MG63 (cell line): ENCODE measurements at places on chromosomes 11 and 22. TPM values are rescaled to one million over a fixed set of nuclear protein-coding genes. Genes with fewer than 3 reads are reported as not detected.

DNA sequence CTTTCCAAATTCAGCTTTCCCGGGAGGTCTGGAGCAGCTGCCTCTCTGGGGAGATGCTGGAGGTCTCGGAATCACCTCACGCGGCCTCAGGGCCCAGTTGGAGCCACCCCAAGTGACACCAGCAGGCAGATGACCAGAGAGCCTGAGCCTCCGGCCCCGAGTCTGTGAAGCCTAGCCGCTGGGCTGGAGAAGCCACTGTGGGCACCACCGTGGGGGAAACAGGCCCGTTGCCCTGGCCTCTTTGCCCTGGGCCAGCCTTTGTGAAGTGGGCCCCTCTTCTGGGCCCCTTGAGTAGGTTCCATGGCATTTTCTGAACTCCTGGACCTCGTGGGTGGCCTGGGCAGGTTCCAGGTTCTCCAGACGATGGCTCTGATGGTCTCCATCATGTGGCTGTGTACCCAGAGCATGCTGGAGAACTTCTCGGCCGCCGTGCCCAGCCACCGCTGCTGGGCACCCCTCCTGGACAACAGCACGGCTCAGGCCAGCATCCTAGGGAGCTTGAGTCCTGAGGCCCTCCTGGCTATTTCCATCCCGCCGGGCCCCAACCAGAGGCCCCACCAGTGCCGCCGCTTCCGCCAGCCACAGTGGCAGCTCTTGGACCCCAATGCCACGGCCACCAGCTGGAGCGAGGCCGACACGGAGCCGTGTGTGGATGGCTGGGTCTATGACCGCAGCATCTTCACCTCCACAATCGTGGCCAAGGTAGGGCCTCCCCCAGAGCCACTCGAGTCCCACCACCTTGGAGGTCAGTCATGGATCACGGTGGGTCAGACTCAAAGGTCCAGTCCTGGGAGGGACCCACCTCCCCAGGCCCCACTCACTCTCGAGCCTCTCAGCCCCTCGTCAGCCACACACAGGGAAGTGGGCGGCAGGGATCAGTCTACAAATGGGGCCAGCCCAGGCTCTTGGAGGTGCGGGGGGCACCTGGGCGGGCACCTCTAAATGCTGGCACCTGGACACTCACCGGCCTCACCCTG is 525 bp downstream of the SLC22A12 start:
- DNase-seq: no peak

DNA sequence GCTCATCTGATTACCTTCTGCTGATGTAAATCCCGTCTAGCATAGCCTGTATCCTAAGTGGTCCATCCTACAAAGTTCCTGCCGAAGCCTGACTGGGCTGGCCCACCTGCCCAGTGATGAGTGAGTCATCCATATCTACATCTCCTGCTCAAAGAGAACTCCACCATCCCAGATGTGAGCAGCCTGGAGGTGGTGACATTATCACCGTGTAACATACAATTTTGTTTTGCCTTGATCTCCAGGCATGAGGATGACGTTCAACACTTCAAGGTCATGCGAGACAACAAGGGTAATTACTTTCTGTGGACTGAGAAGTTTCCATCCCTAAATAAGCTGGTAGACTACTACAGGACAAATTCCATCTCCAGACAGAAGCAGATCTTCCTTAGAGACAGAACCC is 5.6 kb downstream of the TMA7B start:
- DNase-seq: no peak

- peak; percentile 67 for DNase-seq
Measured at GRCh38 chr22:29704528-29705285, 15.1 kb upstream of the CABP7 start.

GRCh38 chr11:1740786-1741530 is 9.4 kb downstream of the IFITM10 start:
- no peak for DNase-seq

DNA sequence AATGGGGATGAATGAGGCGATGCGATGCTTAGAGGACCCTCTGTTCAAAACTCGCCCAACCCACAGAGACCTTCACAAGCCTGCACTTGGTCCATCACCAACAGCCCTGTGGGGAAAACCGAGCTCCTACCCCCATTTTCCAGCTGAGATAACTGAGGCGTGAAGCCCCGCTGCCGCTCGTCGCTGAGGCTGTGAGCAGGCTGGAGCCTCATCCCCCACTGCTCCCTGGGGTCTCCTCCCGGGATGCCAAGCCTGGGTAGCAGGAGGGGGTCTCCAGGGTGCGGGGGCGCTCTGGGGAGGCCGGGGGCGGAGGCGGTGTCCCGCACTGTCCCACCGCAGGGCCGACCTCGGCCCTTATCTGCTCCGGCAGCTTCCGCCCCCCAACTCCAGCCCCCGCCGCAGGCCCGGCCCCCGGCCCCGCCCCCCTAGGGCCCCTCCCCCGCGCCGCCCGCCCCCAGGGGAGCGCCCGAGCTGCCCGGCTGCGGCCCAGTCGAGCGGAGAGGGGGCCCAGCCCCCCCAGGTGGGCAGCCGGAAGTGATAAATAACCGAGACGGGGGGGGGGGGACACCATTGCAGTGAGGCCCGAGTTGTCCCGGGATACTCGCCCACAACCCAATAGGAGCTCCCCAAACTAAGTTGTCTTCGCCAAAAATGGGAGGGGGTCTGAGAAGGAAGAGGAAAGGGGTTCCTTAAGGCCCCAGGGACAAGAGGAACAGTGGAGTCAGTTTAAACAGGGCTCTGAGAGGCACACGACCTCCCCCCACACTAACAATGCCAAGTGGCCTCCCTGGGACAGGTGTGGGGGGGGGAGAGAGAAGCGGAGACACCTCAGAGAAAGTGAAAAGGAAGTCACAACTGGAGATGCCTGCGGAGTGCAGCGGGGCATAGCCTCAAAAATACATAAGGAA is 8.3 kb upstream of the SLC39A13 start:
- no peak for DNase-seq

IRAG1 gene
- total RNA-seq: not detected in 2 replicates
